Fibroblast of the aortic adventitia (primary cell): ENCODE measurements at places on chromosomes 11 and 22.

GRCh38 chr11:35242412-35243242 lies 103.7 kb downstream of the CD44 start:
- no peak for DNase-seq

GRCh38 chr11:106218106-106218505 lies 140.6 kb downstream of the AASDHPPT start:
- no peak for DNase-seq

DNA sequence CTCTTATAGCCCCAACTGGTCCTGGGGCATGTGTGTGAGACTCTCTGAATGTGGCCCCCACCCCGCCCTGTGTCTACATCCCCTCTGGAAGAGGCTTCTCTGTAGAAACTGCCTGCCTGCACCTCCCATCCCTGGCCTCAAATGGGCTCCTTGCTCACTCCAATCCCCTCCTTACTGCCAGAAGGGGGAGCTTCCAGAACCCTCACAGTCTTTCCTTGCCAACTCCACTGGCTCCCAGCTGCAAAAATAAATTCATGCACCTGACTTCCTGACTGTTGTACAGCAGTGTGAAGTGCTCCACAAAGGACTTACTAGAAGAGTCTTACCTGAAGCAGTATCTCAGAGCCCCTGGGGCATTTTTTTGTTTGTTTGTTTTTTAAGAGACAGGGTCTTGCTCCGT lies 15.2 kb upstream of the SERPIND1 start:
- no peak for DNase-seq

DNA sequence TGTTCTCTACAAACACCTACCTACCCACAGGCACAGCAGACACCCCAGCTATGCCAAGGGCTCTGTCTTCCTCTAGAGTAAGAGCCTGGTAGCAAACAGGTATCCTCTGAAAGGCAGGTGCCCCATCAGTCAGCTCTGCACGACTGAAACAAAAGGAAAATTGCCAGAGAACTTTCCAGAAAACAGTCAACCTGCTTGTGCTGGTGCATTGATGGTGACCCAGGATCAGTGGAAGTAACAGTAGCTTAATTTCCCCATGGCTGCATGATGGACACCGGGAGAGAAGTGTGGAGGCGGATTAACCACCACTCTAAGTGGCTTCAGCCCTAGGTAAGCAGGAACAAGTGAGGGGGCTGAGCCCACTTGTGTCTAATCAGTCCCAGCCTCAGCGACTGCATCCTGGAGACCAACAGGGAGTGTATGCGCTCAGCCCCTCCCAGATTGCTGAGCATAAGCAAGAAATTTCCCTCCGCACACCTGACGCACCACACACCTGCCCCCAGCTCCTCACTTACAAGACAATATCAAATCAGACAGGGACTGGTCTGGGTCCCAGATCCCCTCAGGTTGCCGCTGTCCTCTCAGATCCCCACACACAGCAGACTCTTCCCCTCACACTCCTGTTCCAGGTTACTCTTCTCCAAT lies 70.7 kb upstream of the IGLL5 start:
- no peak for DNase-seq

- DNase-seq, result peak; percentile 19
These were observed 279.9 kb upstream of the B3GAT1 start for GRCh38 chr11:134691985-134692384.

DNA sequence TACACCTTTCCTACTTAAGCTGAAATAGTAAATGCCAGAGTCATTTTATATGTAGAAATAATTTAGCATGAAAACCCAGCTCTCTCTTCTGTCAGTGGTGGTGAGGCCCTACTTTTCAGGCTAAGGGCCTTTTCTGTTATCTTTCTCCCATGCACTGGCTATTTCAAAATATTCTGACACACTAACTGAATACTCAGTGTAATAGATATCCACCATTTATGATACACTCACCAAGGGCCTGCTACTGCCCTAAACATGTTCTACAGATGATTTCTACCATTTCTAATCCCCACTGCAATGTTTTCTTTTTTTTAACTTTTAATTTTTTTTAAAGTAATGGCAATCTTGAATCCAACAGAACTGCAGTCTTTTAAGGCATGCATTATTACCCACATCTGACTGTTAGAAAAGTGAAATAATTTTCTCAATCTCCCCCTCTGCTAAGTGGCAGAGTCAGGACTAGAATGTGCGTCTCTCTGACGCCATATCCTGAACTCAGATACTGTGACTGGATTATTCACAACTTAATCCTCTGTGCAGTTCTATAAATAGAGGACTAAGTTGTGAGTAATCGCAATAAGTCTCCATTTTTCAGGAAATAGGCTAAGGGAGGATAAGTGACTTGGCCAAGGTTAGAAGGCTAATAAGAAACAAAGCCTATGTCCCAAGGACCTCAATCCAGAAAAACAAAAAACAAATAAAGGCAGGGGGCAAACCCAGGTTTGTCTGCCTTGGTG lies 44.0 kb downstream of the GRAMD1B start:
- peak; percentile 96 for DNase-seq

GRCh38 chr22:24410110-24410856 lies 17.1 kb upstream of the ADORA2A start:
- peak; percentile 23 for DNase-seq

GRCh38 chr11:104467404-104467803 lies 303.5 kb upstream of the PDGFD start:
- peak; percentile 70 for DNase-seq

DNA sequence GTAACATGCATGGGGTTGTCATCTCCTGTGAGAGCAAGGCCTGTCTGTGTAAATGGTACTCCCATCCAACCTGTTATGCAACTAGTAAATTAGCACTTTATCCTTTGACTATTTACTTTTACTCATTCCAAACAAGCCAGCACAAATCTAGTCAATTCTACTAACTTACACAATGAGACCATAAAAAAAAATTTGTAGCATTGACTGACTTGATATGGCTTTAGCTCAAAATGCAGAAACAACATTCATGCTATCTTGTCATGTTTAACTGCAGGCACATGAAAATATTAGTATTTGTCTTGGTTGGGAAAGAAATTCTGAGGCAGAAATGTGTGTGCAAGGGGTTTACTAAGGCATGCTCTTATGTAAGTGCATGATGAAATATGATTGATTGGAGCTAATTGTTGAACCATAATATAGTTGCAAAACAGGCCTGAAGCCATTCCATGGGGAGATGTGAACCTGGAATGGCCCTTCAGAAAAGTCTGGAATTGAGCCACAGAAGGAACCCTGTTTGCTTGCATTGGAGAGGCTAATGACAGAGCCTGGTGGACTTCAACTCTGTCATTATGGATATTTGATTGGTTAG lies 2.5 kb downstream of the SLC22A25 start:
- no peak for DNase-seq
